ENCODE measurements at places on chromosomes 1 and 21.

DNA sequence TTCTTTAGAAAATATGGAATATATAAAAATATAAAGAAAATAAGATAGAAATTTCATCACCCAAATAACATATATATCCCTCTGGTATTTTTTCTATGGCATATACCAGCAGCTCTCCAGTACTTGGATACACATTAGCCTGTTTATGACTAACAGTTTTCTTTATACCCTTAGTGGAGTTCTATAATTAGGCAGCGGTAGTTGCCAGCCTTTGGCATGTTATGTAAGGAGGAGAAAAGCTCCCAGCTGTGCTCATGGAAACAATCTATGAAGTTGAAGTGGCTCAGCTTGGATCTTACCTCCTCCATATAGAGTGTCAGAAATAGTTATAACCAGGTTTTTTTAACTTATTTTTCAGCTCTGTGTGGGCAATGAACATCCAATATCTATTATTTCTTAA is 1636.8 kb downstream of the AMY1C start:
- DNase-seq: no peak

GRCh38 chr1:156775799-156776198 is 8.5 kb downstream of the PRCC start:
- no peak for DNase-seq

DNA sequence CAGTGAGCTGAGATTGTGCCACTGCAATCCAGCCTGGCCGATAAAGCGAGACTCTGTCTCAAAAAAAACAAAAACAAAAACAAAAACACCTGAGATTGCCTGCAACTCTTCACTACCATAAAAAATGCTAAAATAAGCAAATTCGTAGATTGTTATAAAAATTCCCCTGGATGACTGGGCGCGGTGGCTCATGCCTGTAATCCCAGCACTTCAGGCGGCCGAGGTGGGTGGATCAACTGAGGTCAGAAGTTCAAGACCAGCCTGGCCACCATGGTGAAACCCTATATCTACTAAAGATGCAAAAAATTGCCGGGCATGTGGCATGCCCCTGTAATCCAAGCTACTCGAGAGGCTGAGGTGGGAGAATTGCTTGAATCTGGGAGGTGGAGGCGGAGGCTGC is 10.7 kb downstream of the MED18 start:
- no peak for DNase-seq

DNA sequence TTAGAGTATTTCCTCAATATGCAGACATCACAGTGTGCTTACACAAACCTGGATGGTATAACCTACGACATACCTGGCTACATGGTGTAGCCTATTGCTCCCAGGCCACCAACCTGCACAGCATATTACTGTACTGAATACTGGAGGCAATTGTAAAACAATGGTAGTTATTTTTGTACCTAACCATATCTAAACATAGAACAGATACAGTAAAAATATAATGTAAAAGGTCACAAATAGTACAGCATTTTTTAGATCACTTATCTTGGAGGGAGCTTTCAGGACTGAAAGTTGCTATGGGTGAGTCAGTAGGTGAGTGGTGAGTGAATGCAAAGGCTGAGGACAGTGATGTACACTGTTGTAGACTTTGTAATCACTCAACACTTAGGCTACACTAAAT is 492.3 kb downstream of the MRPL39 start:
- no peak for DNase-seq
